ENCODE measurements at places on chromosomes 3 and 15.

DNA sequence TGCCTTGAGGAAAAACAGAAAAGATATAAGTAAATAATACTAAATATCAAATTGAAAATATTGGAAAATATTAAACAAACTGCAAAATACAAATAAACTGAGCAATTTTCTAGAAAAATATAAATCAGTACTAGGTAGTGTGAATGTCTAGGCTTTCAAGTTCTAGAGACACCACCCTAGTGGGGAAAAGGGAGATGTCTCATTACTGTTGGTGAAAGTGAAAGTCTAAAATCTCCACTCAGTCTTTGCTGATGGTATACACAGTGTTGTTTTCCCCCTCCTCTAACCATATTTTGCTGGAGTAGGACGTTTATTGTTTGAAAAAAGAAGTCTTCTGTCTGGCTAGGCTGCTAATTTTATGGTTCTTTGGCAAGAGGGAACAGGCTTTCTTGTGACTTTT is 1368.9 kb downstream of the OTOL1 start:
- peak; percentile 1 for DNase-seq

DNA sequence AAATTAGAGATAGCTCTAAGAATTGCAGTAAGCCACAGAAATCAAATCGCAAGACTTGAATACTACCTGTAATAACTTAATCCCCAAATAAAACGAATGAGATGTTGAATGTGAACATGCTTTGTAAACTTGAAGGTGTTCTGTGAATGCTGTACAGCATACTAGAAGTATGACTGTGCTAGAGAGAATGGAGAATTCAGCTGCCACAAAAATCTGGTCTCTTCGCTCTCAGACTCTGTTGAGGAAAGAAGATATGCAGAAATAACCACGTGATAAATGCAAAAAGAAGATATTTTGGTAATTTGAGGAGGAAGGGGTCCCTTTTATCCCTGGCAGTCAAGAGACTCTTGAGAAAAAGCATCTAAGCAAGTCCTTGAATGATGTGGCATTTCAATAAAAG is 37.3 kb downstream of the ZBTB38 start:
- no peak for DNase-seq

DNA sequence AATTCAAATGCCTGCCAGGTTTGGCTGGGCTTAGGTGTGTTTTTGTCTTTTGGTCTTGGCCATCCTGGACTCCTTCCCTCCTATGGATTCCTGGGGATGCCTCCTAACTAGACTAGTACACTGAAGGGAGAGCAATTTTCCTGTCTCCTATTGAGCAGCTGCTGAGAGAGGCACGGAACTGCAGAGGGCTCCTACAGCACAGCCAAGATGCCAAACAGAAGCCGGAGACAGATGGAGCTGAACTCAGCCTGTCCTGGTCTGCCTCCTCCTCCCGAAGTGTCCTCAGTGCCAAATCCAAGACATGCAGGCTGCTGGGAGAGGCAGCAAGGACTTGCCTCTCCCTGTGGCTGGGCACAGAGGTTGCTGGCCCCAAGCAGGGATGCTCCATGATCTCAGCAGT is 256.6 kb upstream of the PROK2 start:
- DNase-seq, result no peak

DNA sequence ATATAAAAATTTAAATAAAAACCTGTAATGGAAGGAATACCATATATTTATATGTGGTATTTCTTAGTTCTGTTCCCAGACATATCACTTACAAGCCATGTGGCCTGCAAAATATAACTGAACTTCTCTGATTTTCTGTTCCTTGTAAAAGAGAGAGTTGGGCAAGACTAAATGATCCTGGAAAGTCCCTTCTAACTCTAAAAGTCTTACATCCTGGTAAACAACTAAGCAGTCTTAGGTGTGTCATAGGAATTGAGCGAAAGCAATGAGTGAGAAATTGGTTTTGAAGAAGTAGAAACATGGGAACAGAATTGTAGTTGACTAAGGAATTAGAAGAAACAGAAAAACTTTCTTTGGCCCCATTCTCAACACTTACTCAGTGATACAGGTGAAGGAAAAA is 25.3 kb upstream of the IL20RB start:
- no peak for DNase-seq

DNA sequence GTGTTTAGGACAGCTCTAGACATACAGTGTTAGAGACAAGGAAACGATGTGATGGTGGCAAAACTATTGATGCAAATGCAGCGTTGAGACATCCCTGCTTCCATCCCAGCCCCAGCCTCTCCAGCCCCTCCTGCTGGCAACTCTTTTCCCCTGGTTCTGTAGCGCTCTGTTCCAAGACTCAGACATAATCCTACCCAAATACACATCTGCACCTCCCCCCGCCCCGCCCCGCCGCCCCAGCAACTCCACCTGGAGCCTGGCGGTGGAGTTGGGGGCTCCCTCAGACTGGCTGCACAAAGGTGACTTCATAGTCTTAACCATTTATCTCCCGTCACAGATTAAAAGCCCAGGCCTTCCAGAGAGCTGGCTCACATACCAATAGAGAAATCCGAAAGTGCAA is 7.2 kb upstream of the SEC22A start:
- DNase-seq, result peak; percentile 60
